Astrocyte of the hippocampus (primary cell): ENCODE measurements at places on chromosomes 2 and 18.

GRCh38 chr2:164960159-164960558 lies 4.8 kb upstream of the SLC38A11 start:
- DNase-seq: no peak

GRCh38 chr2:33859811-33860461 lies 260.8 kb upstream of the FAM98A start:
- DNase-seq: peak; percentile 45

GRCh38 chr2:189533288-189534035 lies 47.1 kb downstream of the SLC40A1 start:
- DNase-seq: no peak

GRCh38 chr18:30481871-30482270 lies 560.7 kb downstream of the DSC3 start:
- DNase-seq: no peak

- no peak for DNase-seq
Measured at GRCh38 chr18:35099911-35100310, 58.7 kb downstream of the MAPRE2 start.

- DNase-seq: peak; percentile 15
Measured at GRCh38 chr2:5945742-5946141, 253.6 kb downstream of the SOX11 start.

- peak; percentile 93 for DNase-seq
Measured at GRCh38 chr18:31325051-31325450, 7.1 kb downstream of the DSG1 start.

GRCh38 chr2:190649798-190650390 lies 1.0 kb downstream of the NAB1 start:
- peak; percentile 50 for DNase-seq

- DNase-seq: no peak
Measured at GRCh38 chr2:44283116-44283666, 7.9 kb downstream of the SLC3A1 start.

DNA sequence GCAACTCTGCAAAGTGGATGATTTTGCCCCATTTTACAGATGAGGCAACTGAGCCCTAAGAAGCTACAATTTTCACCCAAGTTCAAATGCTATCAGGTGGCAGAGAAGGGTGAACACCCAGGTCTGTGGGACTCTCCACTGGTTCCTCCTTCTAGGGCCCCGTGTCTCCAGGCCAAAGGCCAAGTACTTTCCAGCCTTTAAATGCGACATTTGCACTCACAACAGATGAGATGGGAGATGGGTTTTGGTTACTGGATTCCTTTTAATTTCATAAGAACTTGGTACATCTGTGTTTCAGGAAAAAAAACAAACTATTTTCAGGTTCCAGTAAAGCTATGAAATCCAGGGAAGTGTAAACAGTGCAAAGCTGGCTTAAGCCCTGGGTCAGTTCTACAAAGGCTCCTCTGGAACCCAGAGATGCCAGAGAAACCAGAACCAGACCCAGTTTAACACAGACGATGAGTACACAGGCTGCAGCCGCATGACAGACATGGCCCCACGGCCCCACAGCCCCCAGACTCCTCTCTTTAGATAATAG lies 361.7 kb downstream of the ANAPC1 start:
- no peak for DNase-seq

- DNase-seq: no peak
Measured at GRCh38 chr18:47587587-47587986, 336.1 kb upstream of the SKOR2 start.

- peak; percentile 62 for DNase-seq
Measured at GRCh38 chr2:67290451-67291290, 106.5 kb upstream of the ETAA1 start.

DNA sequence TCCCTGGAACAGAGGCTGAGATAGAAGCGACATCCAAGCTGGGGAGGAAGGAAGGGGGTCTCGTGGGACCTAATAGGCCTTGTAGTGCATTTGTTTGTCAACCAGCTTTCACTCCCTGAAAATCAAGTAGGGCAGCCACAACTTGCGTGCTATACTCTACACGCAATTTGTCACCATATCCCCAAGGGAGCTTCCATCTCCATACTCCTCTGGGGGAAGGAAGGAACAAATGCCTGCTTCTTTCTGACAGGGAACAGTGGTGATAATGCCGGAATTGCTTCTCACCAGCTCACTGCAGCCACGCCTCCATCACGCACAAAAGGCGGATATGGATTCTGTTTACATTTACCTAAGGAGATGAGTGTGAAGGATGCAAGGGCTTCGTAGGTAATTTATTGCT lies 213.4 kb downstream of the TMEM163 start:
- DNase-seq: no peak

GRCh38 chr2:106566050-106566449 lies 78.9 kb downstream of the CD8B2 start:
- no peak for DNase-seq

DNA sequence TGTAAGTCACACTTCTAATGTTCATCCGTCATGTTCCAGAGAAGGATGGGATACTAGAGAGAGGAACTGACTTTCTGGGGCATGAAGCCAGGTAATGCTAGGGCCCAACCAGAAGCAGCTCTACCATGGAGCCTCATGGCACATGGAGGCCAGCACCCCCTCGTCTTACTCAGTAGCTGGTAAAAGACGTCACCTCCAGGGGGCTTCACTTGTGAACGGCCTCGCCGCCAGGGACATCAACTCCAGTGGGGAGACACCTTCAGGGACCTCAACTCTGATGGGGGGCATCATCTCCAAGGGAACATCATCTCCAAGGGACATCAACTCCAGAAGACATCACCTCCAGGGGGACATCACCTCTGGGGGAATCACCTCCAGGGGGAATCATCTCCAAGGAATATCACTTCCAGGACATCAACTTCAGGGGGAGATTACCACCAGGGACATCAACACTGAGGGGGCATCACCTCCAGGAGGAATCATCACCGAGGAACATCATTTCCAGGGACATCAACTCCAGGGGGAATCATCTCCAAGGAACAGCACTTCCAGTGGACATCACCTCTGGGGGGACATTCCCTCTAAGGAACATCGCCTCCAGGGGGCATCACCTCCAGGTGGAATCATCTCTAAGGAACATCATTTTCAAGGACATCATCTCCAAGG lies 168.4 kb downstream of the NDUFA10 start:
- DNase-seq: no peak

DNA sequence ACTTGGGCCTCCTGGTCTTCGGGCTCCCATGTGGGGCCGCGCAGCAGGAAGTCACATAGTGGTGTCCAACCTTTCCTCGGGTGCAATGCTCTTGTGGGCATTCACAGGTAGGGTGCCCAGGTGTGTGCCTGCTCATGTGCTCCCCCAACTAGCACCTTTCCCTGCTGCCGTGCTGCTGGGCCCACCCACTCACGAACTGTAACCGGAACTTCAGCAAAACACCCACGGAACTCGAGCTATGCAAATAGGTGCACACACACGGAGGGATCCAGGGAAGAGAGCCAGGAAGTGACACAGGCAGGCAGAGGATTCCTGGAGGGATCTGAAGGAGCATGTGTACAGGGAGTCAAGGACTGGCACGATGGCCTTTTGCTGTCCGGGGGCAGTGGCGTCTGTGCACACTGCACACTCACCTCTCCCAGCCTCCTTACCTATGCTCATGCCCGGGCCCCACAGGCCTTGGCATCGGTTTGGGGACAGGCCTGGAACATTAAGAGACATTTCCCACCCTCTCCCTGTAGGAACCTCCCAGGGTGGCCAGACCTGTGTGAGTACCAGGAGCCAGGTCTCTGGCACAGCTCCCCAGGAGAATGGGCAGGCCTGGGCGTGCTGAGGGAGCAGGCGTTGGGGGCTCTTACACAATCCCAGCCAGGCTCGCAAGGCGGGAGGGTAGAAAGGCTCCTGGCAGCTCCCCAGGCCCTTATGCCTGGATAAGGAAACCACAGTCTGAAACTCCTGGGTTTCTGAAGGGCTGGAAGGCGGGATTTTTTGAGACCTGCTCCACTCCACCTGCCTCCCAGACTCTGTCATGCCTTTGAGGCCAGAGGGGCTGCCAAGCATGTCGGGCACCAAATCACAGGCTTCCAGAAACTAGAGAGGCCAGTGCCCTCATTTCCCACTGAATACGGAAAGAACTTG lies 6.6 kb upstream of the PTMA start:
- peak; percentile 84 for DNase-seq

DNA sequence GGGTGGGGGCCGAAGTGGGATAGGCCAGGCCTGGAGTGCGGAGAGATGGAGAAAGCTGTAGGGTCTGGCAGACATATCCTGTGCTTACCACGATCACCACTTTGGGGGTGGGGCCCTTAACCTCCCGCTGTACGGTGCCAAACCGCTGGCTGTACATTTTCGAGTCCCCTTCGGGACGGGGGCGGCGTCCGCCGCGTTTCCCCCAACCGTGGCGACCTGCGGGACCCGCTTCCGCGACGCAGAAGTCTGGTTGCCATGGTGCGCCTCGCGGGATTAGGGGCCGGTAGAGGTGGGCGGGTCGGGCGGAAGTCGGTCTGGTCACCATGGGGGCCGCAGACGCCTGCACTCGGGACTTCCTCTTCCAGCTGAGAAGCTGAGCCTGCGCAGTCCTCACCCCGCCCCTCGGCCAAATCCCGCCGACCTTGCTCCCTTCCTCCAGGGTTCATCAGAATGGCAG lies at the start of gene CFAP53:
Gene CFAP53 (minus strand): TSS at position 248 of the 457 bp plus-strand sequence. CDS start 91 bp downstream, at position 157.
- peak; percentile 97 for DNase-seq

DNA sequence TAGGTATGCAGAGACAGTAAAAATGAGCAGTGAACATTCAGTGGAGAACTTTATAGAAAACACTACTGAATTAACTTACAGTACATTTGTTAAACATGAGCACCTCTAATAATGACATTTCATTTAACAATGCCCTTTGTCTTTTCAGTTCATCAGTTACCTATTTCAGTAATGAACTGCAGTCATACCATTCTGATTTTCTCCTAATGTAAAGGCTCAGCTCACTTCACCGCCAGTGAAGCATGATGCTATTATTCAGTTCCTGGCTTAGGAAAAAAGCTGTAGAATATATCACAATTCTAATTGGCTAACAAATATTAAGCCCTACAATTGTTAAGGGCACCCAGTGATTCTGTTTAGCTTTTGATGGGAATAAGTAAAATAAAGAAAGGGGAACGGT lies 37.1 kb upstream of the CCDC93 start:
- DNase-seq: no peak

- DNase-seq: no peak
Measured at GRCh38 chr2:132871831-132872230, 201.8 kb upstream of the LYPD1 start.

GRCh38 chr2:2232167-2232566 lies 98.9 kb downstream of the MYT1L start:
- DNase-seq: no peak

DNA sequence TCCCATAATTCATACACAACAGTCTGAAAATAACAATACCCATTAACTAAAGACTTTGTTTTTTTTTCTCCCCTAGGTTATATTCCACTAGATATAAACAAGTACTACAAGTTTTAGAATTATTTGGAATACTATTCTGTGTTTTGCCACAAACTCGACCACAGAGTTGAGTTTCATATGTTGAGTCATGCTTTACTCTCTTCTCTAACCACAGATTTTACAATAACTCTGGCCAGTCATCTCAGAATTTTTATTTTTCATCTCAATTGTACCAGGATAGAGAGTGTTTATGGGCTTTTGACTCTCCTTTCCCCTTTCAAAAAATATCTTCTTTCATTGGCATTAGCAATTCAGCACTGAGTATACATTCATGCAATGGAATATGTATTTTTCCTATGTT lies 348.7 kb upstream of the GALNT5 start:
- peak; percentile 63 for DNase-seq

GRCh38 chr2:164412831-164413230 lies 208.5 kb downstream of the GRB14 start:
- no peak for DNase-seq

DNA sequence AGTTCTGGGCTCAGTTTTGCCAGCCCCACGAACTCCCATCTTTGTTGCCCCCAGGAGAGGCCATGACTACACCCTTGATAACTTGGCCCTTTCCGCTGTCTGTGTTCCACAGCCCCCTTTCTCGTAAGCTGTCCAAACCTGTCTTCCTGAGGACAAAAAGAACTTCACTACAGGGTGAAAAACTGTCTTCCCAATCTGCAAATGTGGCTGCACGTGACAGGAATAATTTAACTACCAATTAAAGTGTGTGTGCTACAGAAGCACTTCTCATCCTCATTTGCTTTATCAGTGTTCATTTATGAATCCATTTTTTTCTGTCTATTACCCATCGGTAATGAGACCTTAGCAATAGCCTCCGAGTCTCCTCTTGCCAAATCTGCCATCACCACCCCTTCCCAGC lies 9.1 kb upstream of the ALPK2 start:
- peak; percentile 20 for DNase-seq

DNA sequence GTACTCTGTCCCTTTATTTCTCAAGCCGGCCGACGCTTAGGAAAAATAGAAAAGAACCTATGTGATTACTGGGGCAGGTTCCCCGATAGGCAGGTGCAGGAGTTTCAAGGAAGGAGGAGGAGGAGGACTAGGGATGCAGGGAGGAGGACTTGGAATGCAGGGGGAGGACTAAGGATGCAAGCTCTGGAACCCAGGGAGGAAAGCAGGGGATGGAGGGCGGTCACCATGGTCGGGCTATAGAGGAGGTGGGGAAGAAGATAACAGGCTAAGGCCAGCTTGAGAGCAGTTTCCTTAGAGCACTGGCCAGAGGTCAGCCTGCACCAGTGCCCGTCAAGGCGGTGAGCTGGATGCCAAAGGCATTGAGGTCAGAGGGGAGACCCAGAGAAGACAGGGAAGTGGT lies 18.7 kb upstream of the B3GNT7 start:
- DNase-seq: no peak

DNA sequence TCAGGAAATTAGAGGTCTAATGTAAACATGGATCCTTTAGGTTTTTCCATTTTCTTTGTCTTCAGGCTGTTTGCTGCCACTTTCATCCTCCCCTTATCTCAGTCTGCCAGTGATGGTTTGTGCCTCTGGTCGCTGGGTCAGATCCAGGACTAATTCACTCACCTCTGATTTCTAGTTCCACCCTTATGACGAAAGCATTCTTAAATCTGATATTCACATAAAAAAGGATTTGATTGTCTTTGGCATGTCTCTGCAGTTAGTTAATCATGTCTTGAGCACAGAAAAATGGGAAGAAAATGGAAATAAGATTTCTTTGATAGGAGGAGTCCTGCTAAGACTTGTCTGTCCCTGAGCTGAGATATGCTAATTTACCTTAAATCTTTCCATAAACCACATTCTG lies 4.6 kb downstream of the IL1RL1 start:
- no peak for DNase-seq
